ENCODE measurements at places on chromosomes 2 and 18. TPM values are rescaled to one million over a fixed set of nuclear protein-coding genes. Genes with fewer than 3 reads are reported as not detected.

DNA sequence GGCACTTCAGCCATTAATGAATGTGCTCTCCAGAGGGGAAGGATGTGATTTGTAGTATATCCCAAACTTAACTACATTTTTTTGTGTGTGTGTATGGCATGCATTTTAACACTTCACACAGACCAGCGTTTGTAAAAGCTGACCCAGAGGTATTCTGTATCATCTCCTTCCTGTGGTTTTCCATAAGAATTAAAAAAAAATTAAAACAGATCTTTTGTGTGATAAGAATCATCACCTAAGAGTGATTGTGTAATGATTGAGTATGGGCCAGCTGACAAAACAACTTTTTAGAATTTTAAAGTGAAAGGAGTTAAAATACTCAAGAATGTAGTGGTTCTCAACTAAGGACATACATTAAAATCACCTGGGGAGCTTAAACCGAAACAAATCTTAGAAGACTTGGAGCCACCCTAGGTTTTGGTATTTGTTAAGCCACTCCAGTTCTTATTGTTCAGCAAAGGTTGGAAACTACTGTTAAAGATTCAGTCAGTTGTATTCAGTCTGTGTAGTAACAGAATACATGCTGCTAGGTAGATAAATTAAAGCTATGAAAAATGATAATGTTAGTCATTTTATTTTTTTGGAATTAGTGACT, 120.1 kb downstream of the HAUS1 start:
- DNase-seq = no peak

GRCh38 chr2:69216535-69217332, 170.3 kb downstream of the GFPT1 start:
- DNase-seq = no peak

GRCh38 chr2:8666581-8666980, 15.3 kb upstream of the ID2 start:
- no peak for DNase-seq

VIT gene
- not detected for total RNA-seq

DNA sequence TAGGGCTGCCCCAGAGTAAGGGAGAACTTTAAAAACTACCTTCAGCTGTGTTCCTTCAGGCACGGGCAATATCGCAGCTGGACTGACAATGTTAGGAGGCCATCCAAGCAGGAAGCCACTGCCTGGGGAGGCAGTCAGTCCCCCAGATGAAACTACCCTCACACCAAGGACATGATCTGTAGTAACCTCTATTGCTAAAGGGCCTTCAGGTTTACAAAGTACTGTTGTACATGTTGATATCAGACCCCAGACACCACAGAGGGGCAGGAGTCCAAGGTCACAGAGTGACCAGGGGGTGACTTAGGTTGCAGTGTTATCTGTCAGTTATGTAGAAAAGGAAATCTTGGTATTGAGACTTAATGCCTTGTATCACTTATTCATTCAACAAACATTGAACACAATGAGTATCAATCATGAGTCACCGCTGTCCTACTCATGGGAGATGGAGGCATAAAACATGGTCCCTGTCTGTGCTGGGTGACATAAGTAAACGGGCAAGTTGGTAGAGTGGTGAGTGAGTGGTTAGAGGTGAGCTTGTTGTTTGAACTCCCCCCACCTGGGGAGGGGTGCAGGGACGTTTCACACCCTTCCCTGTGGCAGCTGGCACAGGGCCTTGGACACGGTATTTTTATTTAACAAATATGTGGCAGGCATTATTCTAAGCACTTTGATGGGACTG, 7.1 kb downstream of the CABLES1 start:
- no peak for DNase-seq

GRCh38 chr2:101388232-101388631, 929 bp upstream of the CREG2 start:
- no peak for DNase-seq

DNA sequence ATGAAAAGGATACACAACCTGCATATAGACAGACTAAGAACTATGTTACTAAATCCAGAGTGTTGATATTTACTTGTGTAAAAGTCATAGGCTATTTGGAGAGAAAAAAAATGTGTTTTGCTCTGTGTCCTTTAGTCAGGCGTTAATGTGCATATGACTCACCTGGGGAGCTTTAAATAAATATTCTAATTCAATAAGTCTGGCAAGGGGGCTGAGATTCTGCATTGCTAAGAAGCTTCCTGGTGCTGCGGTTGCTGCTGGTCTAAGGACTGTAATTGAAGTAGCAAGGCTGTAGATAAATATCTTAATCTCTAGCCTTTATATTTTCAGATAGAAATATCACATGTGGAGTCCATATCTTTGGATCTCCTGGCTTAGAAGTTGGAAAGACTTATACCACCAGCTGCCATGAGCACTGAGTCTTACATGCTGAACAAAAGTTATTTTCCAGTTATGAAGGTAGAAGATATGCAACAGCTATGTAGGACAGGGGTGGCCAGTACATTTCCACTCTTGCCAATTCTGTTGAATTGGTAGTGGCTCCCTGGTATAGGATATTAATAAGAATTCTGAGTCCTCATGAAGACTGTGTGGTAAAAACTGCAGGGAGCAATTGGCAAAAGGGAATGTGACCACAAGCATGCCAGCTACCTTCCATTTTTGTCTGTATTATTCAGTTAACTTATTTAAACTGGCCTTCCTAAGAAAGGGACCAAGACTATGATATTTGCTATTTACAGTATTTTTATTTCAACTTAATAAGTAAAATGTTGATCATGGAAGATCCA, 4.8 kb downstream of the SPAG16 start:
- DNase-seq = no peak

DNA sequence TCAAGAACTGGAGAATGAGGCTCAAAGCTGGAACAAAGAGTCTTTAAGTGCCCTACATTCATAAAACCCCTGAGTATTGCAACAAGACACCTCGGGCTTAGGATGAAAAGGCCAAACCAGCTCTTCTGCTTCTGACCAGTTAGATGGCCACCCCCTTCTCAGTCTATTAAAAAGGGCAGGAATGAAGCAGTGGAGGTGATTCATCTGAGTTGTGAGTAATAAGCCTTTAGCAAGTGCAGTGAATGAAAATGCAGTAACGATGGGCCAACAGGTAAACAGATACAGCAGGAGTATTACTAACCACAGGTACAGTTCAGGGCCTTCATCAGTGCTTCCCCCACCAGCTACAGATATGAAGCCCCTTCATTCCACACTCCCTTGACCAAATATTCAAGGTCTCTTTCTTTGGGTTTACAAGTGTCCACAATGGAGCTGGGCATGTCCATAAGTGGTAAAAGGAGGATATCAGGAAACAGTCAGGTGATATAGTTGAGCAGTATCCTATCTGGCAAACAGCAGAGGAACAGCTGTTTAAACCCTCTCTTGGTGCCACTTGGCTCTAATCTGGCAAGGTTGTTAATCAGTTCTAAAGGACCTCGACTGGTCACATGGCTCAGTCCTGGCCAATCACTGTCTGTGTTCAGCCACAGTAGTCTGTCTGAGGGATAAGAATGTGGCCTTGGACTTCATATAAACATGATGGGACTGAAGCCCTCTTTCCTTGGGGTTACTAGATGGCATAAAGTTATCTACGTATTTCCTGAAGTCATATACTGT, 17.8 kb downstream of the SERPINB13 start:
- DNase-seq = no peak
